ENCODE measurements at places on chromosomes 6 and 20.

DNA sequence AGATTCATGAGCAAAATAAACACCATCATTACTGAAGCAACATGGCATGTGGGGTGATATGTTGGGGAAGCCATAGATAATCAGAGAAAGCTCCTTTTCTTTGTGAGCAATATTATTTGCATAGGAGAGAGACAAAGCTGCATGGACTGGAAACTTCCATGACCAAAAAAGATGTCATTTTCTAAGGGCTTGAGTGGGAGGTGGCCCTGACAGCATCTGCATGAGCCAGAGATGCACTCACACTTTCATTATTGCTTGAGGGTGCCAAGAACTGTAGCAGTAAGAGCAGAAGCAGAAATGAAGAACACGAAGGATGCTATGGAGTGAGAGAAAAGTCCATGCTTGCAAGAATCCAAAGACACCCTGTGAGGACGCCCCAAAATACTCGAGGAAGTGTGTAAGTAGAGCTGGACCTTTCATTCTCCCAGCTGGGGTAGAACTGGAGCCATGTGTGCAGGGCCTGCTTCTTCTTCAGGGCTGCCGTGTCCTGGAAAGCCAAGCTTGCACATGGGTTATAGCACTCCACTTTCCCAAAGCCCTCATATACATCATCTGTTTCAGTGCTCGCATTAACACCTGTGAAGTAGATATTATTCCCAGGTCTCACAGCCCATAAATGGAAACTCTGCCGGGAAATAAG lies 851.2 kb downstream of the DHX35 start:
- no peak for DNase-seq

DNA sequence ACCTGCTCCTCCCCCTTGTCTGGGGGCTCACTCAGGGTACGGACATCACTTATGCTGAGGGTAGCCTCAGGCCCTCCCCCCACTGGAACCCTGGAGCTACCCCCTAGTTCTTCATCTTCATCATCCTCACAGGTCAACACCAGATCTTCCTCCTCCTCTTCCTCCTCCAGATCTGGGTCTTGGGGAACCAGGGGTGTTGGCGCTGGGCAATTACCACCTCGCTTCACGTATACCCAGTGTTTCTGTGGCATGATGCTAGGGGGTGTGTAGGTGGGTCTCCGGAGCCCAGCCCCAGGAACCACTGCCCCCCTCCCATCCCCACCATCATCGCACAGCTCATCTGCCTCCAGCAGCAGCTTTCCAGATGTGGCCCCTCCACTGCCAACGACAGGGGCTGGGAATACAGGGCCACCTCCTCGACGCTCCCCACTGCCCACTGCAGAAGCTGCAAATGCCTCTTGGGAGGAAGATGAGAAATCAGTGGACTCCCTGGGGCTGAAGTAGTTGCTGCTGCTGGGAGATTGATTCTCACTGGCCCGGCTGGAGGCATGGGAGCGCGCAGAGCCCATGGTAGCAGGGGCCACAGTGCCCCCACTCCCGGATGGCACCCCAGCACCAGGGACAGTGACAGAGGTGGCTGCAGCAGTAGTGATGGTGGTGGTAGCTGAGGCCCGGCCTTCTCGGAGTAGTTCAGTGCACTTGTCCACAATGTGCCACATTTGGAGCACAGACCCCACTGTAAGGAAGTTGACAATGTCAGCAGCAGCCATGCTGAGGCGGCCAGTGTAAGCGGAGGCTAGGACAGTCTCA lies 1.5 kb downstream of the ZBTB22 start:
- DNase-seq = no peak

- no peak for DNase-seq
Observed at GRCh38 chr6:124699038-124699437, 263.2 kb upstream of the RNF217 start.

- no peak for DNase-seq
Observed at GRCh38 chr20:61685462-61685861, 380.2 kb downstream of the TAF4 start.

DNA sequence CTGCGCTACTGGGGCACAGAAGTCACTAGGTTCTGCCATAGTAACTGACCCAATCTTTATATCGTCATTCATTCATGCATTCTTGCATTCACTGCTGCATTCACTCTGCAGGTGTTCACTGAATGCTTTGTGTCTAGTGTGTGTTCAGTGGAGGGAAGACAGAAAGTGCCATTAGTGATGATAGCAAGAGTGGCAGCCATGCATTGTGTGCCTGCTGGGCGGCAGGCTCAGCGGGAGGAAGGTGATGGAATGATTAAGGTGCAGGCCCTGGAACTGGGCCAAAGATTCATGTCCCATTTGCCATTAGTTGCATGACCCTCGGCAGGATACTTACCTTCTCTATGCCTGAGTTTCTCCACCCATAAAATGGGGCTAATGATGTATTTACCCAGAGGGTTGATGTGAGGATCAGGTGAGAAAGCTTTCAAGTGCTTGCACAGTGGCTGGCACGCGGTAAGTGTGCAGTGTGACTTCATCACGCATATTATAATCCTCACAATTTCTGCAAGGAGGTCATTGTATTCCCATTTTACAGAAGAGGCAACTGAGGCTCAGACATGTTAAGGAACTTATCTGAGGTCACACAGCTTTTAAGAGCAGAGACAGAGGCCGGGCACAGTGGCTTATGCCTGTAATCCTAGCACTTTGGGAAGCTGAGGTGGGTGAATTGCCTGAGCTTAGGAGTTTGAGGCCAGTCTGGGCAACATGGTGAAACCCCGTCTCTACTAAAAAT lies 40.1 kb downstream of the ITPR3 start:
- DNase-seq = peak; percentile 33

DNA sequence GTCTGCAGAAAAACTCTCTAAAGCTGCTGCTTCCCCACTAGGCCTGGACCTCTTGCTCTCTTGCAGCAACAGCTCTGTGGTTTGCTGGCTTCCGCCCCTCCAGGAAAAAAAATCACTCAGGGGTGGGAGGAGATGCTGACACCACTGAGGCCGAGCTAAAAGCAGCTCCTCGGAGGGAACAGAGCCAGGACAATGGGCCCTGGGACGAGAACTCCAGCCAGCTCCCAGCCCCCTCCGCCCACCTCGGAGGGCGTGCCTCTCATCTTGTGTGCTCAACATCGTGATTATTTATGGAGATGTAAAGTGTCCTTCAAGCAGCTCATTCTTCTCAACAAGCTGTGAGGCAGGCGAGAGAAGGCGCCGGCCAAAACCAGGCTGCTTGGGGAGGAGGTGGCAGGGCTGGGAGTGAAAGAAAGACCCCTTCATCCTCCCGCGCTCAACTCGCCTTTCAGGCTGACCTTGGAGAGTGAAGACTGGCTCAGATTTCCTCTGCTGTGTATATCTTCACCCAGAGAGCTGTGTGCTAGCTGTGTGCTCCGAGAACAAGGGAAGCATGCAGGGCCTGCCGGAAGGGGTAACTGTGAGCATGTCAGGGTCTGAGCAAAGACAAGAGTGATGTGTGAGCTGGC lies 53.5 kb upstream of the LRFN2 start:
- no peak for DNase-seq

- DNase-seq = no peak
Observed at GRCh38 chr20:57582029-57582378, 21.1 kb downstream of the PCK1 start.

DNA sequence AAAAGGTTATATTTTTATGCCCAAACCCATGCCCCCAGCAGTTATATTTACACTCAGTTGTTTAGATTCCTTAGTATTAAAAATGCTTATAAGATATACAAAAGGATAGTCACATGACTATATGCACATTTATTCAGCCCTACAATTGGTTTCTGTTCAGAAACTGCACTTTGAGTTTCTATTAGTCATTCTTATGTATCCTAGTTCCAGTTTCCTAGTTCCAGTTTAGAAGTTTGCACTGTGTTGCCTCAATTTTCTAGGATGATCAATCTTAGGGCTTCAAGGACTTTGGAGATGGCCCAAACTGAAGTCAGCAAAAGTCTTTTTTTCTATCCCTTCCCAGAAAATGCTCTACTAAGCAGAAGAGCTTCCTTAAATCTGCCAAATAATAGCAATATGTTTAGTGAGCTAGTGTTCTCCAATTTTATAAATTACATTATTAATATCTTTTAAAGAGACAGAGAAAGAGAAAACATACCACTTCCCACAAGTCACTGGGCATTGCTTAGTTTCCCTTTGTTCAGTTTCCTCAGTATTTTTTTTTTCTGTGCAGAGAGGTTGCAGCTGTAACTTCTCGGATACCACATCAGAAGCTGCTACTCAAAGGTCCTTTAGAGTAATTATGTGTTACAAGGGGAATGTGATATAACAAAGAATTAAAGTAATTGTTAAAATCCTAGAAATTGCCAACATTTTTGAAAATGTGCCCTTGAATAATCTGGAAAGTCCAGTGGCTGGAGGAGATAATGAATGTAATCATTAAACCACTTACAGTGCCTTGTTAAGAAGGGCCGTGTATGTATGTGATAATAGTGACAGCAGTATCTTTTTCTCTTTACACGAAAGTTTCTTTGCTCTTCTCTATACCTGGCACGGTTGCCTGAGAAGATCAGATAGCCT lies 138.8 kb downstream of the KHDRBS2 start:
- peak; percentile 32 for DNase-seq

- no peak for DNase-seq
Observed at GRCh38 chr6:29567991-29568390, 8.5 kb upstream of the UBD start.

Data from DMS53 (cell line).